Stimulated activated CD4-positive, alpha-beta T cell treated with anti-CD3 and anti-CD28 coated beads, Interleukin-1b, Interleukin-23, amount 100 ng/mL, for 24 hours (primary cell): ENCODE measurements at places on chromosomes 5 and 9.

GRCh38 chr5:69265931-69266330 lies 31.2 kb downstream of the CDK7 start:
- DNase-seq, result no peak

DNA sequence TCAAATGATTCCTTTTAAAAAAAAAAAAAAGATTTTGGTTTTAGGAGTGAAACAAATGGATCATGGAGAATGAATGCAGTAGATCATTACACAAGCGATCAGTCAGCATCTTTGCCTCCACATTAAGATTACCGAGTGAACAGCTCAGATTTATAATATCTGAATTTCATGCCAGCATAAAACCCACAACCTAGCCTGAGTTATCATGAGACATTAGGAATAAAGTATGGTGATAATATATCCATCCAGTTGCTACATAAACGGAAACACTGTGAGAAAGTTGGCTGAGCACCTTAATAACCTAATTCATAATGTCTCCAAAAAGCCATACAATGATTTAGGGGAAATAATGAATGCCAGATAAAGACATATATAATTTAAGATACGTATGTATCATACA lies 553.1 kb upstream of the TUSC1 start:
- DNase-seq, result no peak

- DNase-seq, result no peak
These were observed 989 bp upstream of the FBN2 start for GRCh38 chr5:128539038-128539429.

DNA sequence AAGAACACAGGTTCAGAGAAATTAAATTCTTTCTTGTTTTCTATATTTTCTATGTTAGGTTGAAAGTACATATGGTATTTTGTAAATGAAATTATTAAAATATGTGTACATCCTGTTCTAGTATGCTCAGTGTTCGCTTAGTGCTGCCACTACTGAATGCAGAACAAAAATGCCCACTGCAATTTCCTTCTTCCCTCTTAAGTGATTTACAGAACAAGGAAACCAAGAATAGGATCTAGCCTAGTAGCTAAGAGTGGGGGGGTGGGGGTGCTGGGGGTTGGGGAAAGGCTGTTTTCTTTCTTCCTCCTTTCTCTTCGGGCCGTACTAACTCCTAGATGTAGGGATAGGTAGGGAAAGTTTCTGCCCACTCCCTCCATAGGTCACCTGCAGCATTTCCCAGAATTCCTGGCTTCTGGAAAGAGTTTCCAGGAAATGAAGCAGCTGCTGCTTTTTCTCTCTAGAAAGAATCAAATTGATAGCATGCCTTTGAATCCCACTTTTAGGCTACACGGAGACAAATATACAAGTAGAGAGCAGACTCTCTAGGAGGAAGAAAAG lies 15.7 kb downstream of the SPATA9 start:
- DNase-seq, result no peak

- no peak for DNase-seq
These were observed 2.3 kb upstream of the SMIM33 start for GRCh38 chr5:139468421-139468931.

- DNase-seq, result no peak
These were observed 36.1 kb downstream of the SLC22A5 start for GRCh38 chr5:132405646-132406045.

DNA sequence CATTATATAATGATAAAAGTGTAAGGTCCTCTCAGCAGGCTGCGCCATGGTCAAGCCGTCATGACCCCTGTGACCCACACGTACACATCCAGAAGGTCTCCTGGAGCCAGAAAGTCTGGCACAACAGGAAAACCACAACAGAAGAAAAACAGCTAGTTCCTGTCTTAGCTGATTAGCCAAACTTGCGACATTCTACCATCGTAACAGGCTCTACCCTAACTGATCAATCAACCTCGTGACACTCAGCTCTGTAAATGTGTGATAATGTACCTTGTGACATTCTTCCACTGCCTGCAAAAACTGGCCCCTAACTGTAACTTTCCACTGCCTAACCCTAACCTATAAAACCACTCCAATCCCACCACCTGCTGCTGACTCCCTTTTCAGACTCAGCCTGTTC lies 316.4 kb upstream of the TUSC1 start:
- DNase-seq, result no peak

DNA sequence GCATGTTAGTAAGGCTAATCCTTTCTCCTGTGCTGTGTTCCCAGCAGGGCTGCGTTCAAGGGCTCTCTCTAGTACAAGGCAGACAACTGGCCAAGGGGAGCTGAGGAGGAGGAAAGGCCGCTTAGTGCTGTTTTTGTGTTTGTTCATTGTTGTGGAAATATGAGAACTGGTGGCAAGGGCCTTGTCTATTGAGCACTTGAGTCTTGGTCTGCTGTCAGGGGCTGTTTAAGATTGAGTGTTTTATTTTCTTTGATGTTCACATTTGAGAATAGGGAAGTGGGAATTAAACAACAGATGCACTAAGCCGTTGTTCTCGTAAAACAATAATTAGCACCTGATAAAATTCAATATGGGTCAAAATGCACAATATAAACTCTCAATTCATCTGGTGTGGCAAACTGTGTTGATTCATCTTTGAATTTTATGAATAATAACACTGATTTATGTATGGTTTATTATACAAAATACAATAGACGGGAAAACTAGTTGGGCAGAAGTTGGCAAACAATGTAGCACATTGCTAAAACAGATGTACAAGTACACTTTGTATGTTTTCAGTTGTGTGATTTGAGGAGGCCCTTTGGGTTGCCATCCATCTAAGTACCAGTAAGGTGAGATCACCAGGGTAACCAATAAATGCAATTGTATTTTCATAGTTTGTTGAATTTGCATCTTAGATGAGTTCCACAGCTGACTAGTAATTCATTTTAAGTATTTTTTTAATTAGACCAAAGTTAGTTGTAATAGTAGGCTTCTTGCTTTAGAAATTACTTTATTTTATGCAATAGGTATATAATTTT lies 97.6 kb upstream of the GRHPR start:
- no peak for DNase-seq

DNA sequence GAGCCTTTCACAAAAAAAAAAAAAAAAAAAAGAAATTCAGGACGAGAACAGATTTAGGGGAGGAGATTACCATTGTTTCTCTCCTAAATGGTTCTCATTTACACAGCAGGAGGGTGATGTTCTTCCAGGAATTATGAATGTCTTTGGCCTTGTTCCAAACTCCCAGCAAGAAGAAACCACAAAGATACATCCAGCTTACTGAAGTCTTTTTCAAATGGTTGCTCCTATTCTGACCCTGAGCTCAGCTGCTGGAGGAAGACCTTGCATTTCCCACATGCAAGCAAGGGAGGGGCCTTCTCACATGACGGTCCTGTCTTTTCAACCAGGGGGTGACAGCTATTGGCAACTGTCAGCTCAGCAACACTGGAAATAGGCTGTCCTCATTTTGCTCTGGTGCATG lies 203.0 kb upstream of the VLDLR start:
- DNase-seq, result no peak

GRCh38 chr5:12125895-12126294 lies 221.6 kb upstream of the CTNND2 start:
- DNase-seq, result no peak

DNA sequence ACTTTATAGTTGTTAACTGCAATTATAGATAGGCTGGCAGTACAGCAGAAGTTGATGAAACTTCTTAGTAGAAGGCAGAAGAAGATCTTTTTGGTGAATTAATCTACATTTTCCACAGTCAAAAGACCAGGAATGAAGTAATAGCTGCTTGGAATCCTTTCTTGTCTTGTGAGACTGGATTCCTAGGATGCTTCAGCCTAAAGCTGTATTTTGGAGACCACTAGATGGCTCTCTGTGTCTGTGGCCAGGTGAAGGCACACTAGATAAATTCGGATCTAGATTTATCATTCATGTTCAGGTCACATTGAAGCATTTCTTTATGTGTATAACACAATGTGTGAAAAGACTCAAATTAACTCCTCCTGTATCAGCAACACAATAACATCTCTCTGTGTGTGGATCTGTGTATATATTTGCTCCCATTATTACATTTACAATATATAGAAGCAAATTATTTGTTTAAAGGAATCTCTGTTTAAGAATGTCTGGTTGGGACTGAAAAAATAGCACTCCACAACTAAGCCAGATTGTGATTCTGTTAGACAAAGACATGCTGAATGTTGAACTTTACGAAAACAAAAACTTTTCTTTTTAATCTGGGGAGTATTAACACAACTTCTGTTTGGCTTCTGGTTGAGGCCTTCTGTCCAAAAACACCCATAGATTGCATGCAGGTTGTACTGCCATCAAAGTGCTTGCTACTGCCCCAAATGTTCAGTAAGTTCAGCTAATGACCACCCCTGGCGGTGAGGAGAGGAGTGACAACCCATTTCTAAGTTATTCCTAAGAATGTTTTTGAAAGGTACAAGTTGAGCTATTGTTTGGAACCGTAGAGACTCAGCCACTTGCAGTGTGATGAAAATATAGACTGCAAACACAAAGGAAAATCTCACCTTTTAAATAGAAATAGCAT lies 10.6 kb downstream of the GRIN3A start:
- DNase-seq, result no peak

GRCh38 chr5:121805911-121806310 lies 45.8 kb upstream of the FTMT start:
- DNase-seq, result no peak

- no peak for DNase-seq
These were observed 69.3 kb downstream of the MACIR start for GRCh38 chr5:103327893-103328292.

GRCh38 chr5:177111720-177112394 lies 21.7 kb upstream of the NSD1 start:
- DNase-seq, result peak; percentile 39

- DNase-seq, result no peak
These were observed 30.9 kb downstream of the SARDH start for GRCh38 chr9:133707065-133707762.

- DNase-seq, result no peak
These were observed 133.9 kb downstream of the GIN1 start for GRCh38 chr5:102986074-102986473.

DNA sequence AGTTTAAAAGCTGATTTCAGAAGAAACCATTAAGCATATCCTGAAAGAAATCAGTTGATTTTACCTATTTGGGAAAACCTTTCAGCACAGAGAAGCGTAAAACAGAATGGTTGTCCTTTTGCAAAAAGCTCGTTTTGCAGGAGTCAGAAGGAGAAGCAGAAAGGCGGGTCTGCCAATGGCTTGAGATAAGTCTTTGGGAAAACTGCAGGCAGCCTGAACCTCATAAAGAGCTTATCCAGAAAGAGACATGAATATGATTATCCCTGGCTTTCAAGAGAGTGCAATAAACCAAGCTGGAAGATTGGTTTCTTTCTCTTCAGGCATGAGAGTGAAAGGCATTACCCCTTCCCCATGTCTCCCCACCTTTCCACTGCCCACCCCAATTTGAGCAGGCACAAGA lies 353.3 kb downstream of the ARHGEF28 start:
- no peak for DNase-seq

- DNase-seq, result no peak
These were observed 18.6 kb upstream of the AGXT2 start for GRCh38 chr5:35066260-35066795.

- no peak for DNase-seq
These were observed 36.1 kb upstream of the COL5A1 start for GRCh38 chr9:134605351-134605965.

DNA sequence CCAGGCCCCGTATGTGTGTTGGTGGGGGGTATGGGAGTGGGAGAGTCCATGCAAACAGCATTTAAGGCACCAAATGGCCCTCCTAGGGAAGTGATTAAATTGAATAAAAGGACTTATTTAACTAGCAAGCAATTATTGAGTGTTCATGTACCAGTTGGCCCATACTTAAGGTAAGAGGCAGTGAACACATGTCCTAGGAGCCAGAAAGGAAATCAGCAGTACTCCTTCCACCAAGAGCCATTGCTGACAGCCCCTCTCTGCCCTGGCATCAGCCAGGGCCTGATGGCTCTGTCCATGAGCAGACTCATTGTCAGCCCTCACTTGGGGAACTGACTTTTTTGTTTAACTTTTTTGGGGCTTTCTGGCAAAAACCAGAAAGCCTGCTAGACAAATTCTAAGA lies 10.4 kb upstream of the SHROOM1 start:
- DNase-seq, result no peak

GRCh38 chr9:127910613-127911205 lies 6.1 kb downstream of the ST6GALNAC4 start:
- DNase-seq, result no peak

DNA sequence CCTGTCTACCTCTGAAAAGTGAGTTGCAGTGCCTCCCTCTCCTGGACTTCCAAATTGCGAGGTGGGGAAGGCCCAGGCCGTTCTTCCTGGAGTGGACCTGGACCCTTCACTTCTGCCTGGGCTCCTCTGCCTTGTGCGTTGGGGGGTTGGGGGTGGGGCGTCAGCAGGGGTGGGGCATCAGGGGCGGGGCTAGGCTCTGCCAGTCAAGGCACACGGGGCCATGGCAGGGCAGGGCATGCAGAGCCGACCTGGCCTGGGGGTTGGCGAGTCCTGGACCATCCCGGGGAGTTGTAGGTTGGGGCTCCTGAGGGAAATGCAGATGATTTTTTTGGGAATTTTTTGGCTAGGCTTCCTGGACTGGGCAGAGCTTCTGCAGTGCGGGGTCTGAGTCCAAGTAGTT lies 87.1 kb downstream of the EHMT1 start:
- no peak for DNase-seq

DNA sequence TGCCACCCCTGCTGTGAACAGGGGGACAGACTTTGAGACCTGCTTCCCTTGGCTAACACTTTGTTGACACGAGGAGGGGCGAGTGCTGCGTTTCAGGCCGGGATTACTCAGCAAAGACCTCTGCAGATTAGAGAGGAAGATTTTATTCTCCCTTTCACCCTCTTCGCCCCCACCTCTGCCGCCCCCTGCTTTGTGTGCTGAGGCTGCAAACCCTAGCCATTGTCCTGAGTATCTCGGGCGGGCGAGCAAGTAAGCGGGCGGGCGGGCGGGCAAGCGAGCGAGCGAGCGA lies 6.0 kb downstream of the ISL1 start:
- no peak for DNase-seq

- no peak for DNase-seq
These were observed 162.2 kb downstream of the HSD17B3 start for GRCh38 chr9:96139592-96140295.

DNA sequence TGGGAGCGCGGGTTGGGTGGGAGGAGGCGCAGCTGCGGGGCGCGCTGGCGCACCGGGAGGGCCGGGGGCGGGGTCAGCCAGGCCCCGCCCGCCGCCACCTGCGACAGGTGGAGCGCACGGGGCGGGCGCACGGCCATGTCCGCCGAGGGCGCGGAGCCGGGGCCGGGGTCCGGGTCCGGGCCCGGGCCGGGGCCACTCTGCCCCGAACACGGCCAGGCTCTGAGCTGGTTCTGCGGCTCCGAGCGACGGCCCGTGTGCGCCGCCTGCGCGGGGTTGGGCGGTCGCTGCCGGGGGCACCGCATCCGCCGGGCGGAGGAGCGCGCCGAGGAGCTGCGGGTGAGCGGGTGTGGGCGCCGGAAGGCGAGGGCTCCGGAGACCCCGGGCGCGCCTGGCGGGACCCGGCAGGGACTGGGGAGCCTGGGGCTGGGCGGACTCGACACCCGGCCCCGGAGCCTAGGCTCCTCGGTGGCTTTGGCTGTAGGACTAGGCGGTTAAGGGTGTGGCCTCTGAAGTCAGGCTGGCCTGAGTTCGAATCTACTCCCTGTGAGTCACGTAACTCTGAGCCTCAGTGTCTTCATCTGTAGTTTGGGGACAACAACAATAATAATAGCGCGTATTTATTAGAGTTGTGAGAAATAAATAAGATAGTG lies at the start of gene BSPRY:
TSS of gene BSPRY (plus strand) at position 97 of the 650 bp plus-strand sequence. CDS start at position 136, 39 bp downstream.
- DNase-seq, result no peak

- no peak for DNase-seq
These were observed 32.5 kb upstream of the GNAQ start for GRCh38 chr9:78064075-78064474.
